ENCODE measurements at places on chromosomes 7 and 10. TPM values are rescaled to one million over a fixed set of nuclear protein-coding genes. Genes with fewer than 3 reads are reported as not detected.

A1CF gene
- not detected for total RNA-seq

ZPBP gene
- not detected for total RNA-seq

FBXL13 gene
- total RNA-seq, result 0.78 TPM

PTPRZ1 gene
- total RNA-seq, result not detected

ANLN gene
- total RNA-seq, result 40.3 TPM

HTR7 gene
- total RNA-seq, result not detected

DLD gene
- 112 TPM for total RNA-seq

GPR37 gene
- not detected for total RNA-seq

SLC29A3 gene
- 5.8 TPM for total RNA-seq

SPDYE2B gene
- total RNA-seq, result not detected

Data from activated CD8-positive, alpha-beta memory T cell treated with anti-CD3 and anti-CD28 coated beads for 36 hours (primary cell).